ENCODE measurements at places on chromosomes 16 and 17.

DNA sequence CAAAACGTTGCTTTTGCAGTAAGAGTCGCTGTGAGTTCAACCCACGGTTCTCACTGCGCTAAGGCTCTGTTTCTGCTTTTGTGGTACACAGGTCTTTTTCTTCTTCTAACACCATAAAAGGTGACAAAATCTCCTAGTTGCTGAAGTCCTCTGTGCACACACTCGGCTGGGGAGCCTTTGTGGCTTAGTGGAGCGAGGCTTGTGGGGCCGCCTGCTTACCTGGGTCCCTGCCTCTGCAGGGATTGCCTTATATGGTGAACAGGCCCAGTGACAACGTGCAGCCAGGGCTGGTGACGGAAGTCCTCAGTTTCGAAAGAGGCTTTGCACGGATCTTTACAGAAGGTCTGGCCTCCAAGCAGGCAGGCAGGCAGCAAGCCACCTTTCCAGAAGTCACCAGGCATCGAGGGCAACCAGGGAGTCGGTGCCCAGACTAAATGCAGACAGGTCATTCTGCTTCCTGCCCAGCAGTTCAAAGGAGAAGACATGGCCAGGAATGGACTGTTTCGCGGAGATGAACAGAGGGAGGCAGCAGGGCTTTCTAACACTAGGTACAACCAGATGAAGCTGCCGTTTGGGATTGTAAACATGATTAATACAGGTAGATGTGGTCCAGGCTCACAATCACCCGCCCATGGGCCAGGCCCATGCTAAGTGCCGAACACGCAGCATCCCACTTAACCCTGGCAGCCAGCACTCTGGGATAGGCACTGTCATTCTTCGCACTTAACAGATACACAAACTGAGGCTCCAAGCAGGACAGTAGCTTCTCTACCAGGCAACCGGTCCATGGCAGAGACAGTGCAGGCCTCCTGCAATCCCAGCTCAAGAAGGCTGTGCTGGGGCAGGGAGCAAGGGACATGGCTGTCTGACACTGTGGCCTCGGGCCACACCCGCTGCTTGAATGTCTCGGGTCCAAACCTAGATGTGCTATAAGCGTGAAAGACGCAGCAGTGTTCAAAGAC lies 10.7 kb upstream of the MEAK7 start:
- no peak for DNase-seq

DNA sequence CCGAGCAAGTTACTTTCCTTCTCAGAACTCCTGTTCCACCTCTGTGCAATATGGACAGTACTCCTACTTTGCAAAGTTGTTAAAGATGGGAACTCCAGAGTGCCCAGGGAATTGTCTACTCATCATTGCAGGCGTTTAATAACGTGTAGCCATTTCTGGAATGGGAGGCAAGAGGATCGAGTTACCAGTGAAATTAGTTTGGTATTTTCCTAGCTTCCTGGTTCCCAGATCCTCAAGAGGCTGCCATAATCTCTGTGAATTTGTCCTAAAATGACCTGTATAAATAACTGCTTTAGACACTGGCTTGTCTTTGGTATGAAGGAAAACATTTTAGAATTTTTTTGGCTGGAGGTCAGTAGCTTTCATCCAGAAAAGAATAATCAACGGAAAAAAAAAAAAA lies 27.7 kb downstream of the WWOX start:
- no peak for DNase-seq

DNA sequence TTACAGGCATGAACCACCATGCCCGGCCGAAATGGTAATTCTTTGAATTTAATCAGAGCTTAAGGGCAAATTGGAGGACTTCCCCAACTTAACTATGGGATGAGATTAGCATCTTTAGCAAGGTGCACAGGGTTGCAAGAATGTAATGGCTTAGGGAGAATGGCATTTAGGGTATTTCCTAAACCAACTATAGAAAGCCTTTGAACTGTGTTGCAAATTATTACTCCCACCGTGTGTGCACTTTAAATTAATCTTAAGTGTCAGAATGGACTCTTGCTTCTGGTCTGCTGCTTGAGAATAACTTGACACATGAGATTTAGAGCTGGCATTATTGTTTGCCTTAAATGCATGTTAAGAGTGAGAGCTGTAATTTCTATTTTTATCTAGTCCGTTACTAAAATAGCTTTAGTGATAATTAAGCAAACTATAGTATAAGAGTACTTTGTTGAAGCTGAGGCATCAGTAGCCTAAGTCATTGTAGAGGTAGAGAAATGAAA lies 59.8 kb downstream of the TUBD1 start:
- DNase-seq, result no peak

DNA sequence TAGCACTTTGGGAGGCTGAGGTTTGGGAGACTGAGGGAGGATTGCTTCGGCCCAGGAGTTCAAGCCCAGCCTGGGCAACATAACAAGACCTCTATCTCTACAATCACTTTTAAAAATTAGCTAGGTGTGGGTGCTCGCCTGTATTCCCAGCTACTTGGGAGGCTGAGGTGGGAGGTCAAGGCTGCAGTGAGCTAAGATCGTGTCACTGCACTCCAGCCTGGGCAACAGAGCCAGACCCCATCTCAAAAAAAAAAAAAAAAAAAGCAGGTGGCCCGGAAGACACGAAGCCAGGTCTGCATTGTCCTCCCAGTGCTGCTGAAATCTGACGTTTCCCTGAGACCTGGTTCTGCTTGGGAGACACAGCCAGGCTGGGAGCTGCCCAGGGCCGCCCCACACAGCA lies 18.8 kb upstream of the TIMP2 start:
- DNase-seq, result no peak

GRCh38 chr17:17702449-17703139 lies 21.3 kb downstream of the RAI1 start:
- no peak for DNase-seq

DNA sequence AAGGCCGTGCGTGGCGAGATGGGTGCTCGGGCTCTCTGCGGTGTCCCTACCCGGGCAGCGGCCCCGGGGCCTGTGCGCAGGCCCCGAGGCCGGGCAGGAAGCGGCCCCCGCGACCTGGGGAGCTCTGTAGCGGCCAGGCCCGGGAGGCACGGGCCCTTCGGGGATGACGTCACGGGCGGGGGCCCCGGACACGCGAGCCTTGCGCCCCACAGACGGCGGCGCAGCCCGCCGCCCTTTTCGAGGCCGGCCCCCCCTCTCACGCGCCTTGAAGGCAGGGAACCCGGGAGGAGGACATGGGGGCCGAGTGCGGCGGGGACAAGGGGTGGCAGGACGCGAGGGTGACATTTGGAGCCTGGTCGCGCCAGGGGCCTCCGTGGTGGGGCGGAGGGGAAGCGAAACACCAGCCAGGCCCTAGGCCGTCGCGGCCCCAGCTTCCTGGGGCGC lies 1.1 kb downstream of the RAI1 start:
- no peak for DNase-seq

- no peak for DNase-seq
Observed at GRCh38 chr17:83119987-83120864, 40.8 kb downstream of the METRNL start.

DNA sequence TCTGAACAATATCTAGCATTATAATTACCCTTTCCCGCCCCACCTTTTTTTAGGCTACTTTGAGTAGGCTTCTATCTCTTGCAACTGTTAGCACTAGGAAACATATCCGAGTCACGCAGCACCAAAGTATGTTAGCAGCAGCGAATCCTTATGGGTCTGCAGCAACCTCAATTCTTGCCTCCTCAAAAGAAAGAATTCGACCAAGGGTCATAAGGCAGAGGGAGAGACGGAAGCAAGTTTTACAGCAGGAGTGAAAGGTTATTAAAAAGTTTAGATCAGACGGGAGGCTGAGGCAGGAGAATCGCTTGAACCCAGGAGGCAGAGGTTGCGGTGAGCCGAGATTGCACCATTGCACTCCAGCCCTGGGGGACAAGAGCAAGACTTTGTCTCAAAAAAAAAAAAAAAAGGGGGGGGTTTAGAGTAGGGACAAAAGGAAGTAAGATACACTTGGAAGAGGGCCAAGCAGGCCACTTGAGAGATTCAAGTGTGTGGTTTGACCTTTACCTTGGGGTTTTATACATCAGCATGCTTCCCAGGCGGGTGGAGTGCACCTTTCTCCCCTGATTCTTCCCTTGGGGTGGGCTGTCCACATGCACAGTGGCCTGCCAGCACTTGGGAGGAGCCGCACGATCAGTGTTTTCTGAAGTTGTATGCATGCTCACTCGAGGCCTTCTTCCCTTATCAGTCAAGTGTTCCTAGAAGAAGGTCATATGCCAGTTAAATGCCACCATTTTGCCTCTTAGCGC lies 67.7 kb downstream of the HLF start:
- DNase-seq, result no peak

GRCh38 chr16:14449790-14450480 lies 180.1 kb downstream of the PARN start:
- no peak for DNase-seq

GRCh38 chr17:45825792-45826191 lies 18.9 kb upstream of the SPPL2C start:
- no peak for DNase-seq

- DNase-seq, result no peak
Observed at GRCh38 chr16:70601576-70602575, 44.5 kb upstream of the IL34 start.
